Brain microvascular endothelial cell (primary cell): ENCODE measurements at places on chromosomes 2 and 18.

GRCh38 chr2:98126061-98126460 is 39.1 kb downstream of the VWA3B start:
- no peak for DNase-seq

- peak; percentile 49 for DNase-seq
Observed at GRCh38 chr18:32328379-32328778, 138.5 kb downstream of the MEP1B start.

DNA sequence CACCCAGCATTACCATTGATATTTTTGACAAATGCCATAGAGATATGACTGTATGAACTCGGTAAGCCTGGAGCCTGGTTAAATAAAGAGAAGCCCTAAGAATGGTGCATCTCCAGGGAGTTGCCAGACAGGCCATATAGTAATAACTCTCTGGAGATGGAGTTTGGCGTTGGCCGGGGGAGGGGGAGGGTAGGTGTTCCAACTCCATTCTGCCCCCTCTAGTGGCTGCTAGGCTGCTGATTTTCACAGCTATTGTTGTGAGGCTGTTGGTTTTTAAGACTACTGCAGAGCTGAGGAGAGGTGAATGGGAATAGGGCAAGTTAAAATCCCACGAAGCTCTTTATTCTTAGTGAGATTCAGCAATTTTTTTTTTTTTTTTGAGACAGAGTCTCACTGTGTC is 99.9 kb downstream of the GALNT14 start:
- no peak for DNase-seq

GRCh38 chr18:75110846-75111415 is 98.0 kb downstream of the PTGR3 start:
- no peak for DNase-seq

DNA sequence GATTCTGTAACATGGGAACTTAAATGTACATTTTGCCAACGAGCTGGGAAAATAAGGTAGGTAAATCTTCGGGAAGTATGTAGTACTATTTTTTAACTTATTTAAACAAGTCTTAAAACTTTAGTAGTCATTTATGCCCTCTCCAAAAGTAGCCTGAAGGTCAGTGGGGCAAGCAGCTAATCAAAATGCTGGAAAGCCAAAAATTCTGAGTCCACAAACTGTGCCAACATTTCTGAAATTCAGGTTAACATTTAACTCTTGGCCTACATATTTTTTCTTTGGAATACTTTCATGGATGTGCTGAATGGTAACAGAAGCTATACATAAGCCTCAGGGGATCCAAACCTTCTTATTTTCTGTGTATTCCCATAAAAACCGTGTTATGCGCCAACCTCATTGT is 26.3 kb downstream of the WDR75 start:
- no peak for DNase-seq

- DNase-seq, result no peak
Observed at GRCh38 chr2:3253913-3254441, 123.6 kb downstream of the EIPR1 start.

DNA sequence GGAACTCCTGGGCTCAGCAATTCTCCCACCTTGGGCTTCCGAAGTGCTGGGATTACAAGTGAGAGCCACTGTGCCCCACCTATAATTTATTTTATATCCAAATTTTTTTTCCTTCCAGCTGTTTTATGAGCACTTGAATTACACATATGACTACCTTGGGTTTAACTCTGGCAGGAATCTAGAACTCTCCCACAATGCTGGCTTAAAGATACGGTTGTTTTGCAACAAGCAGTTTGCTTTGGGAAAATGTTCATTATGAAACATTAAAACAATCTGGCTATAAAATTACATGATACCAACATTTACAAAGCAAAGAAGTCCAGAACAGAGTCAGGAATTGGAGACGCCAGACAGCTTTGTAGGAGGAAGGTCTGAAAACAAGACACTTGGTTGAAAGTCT is 12.8 kb downstream of the CD302 start:
- DNase-seq, result no peak

GRCh38 chr2:47225061-47225783 is 70.1 kb upstream of the STPG4 start:
- peak; percentile 71 for DNase-seq

- DNase-seq, result no peak
Observed at GRCh38 chr18:11607906-11608305, 1.5 kb upstream of the SLC35G4 start.

- DNase-seq, result no peak
Observed at GRCh38 chr2:96663177-96663576, 20.6 kb downstream of the FER1L5 start.

- no peak for DNase-seq
Observed at GRCh38 chr2:217601601-217602000, 401.2 kb downstream of the TNS1 start.

GRCh38 chr2:165888171-165888570 is 65.4 kb downstream of the TTC21B start:
- no peak for DNase-seq

GRCh38 chr2:45777996-45778719 is 126.7 kb downstream of the PRKCE start:
- DNase-seq, result no peak

- DNase-seq, result no peak
Observed at GRCh38 chr2:190846746-190847145, 33.9 kb upstream of the GLS start.

DNA sequence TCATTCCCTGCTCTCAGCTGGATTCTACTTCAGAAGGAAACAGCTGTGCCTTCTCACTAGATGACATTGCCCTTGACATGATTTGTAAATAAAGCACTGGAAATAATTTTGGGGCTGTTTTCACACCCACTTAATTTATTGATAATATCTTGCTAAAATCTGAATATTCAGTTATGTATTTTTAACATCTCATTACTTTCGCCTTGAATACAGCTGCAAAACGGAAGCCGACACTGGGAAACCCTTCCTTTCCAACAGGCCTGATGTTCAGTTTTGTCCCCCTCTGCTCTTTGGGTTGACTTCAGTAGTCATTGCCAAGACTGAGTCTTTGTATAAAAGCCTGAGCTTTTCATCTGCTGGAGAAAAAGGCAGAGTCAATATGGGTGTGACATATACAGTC is 82.7 kb downstream of the DOCK10 start:
- DNase-seq, result no peak

DNA sequence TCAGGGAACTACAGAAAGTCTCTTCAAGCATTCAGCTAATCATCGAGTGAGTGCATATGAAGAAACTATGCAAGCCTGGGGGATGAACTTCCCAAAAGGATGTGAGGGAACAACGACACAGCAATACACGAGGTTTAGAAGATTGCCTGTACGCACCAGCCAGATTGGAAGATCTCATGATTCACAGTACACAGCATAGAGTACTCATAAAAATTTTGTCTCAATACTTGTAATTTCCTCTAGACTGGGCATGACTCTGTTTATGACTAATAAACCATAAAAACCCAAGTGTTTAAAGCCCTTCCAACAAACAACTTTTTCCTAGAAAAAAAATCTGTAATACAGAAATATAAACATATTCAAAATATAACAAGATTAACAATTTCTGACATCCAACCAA is 279.7 kb downstream of the KCNJ3 start:
- DNase-seq, result no peak

DNA sequence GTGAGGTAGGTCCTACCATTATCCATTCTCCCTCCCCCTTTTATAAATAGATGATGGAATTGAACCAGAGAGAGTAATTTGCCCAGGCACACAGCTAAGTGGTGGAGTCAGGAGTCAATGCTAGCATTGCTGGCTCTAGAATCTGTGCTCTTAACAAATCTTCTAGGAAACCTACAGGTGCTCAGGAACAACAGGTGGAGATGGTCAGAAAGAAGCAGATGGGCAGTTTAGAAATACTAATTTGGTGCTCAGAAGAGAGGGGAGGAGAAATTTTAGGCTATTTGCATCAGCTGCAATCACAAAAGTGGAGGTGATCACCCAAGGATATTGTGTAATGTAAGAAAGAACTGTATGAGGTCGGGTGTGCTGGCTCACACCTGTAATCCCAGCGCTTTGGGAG is 219.4 kb upstream of the SMAD7 start:
- DNase-seq, result no peak

DNA sequence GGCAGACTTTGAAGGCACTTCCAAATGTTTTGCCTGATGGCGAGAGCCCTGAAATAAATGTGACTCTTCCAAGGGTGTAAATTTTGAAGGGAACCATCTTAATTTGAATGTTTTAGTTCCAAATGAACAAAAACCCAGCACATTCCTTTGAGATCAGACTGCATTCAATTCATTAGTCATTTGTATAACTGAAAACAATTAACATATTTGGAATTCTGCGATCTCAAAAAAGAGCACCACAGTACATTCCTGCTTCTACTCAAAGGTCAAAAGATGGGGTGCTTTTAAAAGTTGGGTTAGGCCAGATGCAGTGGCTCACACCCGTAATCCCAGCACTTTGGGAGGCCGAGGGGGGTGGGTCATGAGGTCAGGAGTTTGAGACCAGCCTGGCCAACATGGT is 38.2 kb upstream of the CHRNA1 start:
- DNase-seq, result no peak

DNA sequence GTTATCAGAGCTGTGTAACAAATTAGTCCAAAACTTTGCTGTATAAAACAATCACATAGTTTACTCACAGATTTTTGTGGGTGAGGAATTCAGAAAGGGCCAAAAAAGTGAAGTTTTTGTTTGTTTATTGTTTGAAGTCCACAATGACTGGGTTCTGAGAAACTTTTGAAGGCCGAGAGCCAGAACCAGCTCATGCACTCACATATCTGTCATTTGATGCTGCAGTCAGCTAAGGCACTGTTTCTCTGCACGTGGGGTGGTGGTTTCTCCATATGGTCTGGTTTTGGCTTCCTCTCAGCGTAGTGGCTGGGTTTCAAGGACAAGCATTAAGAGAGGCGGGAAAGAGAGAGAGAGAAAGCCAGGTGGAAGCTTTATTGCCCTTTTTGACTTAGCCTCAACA is 131.8 kb downstream of the TWIST2 start:
- DNase-seq, result no peak

- DNase-seq, result no peak
Observed at GRCh38 chr18:79355433-79356335, 40.0 kb upstream of the NFATC1 start.

DNA sequence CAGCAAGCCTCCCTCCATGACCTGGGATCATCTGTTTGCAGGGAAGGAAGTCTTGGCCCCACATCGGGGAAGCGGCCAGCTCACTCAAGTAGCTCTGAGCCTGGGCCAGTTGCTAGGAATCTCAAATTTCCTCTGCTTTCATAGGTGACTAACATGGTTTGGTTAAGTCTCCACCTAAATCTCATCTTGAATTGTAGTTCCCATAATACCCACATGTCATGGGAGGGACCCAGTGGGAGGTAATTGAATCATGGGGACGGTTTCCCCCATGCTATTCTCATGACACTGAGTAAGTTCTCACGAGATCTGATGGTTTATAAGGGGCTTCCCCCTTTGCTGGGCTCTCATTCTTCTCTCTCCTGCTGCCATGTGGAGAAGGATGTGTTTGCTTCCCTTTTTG is 75.2 kb downstream of the LBH start:
- DNase-seq, result peak; percentile 29

- peak; percentile 47 for DNase-seq
Observed at GRCh38 chr2:118089139-118089800, 999 bp downstream of the INSIG2 start.

DNA sequence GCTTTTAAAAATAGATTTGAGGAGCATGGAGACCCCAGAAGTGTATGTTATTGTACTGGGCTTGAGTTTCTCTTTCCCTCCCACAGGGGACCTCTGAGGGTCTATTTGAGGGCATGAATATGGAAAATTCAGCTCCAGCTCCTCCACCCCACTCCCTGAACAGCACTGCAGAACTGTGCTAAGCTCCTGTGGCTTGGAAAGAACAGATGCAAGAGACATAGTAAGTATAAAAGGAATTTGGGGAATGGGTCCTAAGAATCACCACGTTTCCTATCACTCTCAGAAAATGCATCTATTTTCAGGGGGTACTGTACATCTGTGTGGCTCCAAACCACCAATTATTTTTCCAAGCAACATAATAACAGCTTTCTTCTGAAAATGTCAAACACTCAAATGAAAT is 416.1 kb downstream of the ZNF521 start:
- no peak for DNase-seq

DNA sequence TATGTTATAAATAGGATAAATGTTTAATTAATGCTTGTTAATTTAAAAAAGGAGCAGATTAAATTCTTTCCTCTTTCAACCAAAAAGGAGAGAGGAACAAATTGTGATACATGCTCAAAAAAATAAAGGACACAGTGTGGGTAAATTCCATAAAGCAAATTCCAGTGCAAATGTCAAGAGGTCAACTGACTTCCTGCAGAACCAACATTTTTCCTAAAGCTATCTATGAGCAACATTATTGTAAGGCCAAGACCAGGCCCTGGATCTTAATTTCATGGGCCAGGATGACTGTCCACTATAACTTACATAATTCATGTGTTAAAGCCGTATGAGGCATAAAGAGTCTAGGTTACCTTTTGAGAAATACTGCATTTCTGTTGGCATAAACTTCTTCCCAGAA is 93.9 kb upstream of the RPE start:
- no peak for DNase-seq

GRCh38 chr18:77103991-77104531 is 28.5 kb downstream of the MBP start:
- peak; percentile 63 for DNase-seq

DNA sequence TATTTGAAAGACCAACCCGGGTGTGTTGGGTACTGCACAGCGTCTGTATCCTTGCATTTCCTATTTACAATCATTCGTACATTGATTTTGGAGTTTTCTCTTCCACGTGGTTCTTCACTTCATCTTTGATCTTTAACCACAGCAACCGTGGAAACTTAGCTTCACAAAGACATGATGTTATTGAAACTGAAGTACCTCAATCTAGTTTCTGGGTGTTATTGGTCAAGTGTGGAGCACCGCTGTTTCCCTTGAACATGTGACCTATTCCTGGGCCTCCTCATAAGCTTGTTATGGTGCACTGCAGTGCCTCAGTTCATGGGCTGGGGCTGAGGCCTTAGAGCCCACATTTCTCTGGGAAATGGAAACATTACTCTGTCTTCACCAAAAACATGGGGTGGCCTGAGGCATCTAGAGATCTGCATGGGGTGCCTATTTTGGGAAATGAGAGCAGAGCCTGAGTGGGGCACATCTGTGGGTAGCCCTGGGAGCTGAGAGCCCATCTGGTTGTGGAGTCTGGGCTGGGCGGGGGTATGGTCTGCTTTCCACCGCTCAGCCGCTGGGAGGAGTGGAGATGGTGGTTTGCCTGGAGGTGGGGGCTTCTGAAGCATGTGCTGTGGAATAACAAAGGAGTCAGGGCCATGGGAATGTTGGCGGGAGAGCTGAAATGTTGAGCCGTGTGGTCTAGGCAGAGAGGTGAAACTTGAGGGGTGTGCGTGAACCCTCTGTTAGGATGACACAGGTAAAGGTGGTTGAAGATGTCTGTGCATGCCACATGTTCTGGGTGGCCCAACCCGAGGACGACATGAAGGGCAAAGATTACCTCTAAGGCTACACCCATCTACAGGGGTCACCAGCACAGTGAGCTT is 37.4 kb downstream of the ZNF236 start:
- DNase-seq, result no peak

DNA sequence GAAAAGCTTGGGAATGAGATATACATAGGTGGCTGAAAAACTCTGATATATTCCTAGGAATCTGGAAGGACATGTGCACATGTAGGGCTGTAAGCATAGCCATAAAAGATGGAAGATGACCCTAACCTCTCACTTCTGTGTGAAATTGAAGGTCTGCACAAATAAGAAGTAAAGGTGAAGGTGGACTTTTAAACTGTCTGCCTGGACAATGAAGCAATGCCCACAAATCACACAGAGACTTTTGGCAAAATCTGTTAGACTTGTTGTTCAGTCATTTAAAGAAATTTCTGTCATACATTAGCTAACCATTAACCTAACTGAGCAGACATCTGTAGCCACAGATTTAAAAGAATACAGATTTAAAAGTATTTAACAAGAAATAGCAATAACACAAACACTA is 65.3 kb upstream of the CCDC178 start:
- DNase-seq, result no peak

- DNase-seq, result no peak
Observed at GRCh38 chr2:174759381-174760065, 4.7 kb downstream of the CHRNA1 start.
